ENCODE measurements at places on chromosomes 3 and 15.

GRCh38 chr3:29972320-29972993 lies 633.9 kb upstream of the TGFBR2 start:
- DNase-seq: peak; percentile 3

DNA sequence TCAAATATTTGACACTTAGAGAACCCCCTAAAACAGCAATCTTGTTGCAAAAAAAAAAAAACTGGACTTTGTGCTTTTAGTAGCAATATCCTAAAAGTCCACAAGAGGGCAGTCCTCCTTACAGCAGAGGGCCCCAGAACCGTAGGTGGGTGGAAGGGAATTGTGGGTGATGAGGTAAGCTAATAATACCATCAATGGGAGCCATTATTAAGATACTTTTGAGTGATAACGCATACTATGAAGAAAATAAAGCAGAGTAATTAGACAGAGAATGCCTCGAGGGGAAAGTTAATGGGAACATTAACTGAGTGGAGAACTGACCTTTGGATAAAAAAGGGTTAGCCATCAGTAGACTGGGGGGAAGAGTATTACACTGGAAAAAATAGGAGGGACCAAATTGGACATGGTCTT lies 229.9 kb downstream of the THRB start:
- no peak for DNase-seq

GRCh38 chr15:101315736-101316135 lies 20.7 kb upstream of the SNRPA1 start:
- DNase-seq: no peak

- DNase-seq: no peak
Measured at GRCh38 chr3:58104712-58105111, 96.5 kb downstream of the FLNB start.

GRCh38 chr3:117261983-117262421 lies 552.4 kb downstream of the TUSC7 start:
- DNase-seq: no peak

DNA sequence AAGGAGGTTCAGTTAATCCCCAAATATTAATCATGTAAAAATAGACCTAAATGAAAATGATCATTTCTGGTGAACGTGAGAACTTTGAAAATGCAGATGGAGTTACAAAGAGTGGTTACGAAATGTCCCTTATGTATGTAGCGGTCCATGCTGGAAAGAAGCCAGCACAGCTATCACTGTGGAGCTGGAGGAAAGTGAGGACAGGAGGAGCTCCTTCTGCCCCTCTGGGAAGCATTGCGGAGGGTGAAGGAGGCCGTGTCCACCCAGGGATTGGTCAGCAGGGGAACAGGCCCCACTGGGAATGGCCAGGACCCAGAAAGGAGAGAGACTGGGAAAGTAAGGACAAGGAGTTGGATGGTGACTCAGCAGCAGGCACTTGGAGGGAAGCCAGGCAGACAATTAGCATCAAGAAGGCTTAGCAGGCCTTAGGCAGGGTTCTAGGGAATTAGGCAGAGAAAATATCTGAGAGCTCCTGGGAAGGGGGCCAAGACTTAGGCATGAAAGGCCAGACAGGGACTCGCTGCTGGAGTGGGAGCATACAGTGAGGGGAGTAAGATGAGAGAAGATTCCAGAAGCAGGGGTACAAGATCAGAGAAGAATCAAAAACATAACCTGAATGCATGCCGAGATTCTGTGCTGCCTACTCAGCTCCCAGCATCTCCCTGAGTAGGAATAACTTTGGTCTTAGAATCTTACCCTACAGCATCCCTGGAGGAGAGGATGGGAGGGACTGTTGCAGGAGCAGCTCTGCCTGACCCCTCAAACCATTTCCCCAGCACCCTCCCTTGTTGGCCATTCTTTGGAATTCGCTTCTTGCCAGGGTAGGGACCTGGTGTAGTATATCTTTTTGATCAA lies 171.0 kb upstream of the UMPS start:
- peak; percentile 62 for DNase-seq

DNA sequence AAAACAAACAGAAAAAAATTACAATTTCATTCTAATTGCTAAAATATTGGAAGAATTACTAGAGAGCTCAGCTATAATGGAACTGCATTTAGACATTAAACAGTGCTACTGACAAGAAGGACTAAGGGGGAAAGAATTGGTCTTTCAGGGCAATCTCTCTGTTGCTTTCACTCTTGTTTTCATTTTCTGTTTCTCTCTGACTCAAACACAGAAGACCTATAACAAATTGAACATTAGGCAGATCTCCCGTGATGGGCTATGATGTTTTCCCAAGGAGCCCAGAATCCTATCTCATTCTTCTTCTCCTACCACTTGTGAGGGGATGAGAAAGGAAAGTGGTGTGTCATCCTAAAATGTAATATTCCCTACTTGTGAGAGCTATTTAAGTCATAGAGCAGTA lies 358.0 kb upstream of the TGFBR2 start:
- DNase-seq: no peak

- DNase-seq: no peak
Measured at GRCh38 chr15:69476704-69477473, 24.3 kb downstream of the RPLP1 start.

GRCh38 chr3:58574106-58574505 lies 3.1 kb downstream of the FAM107A start:
- no peak for DNase-seq

GRCh38 chr3:17579289-17580031 lies 163.0 kb downstream of the TBC1D5 start:
- DNase-seq: no peak

- no peak for DNase-seq
Measured at GRCh38 chr3:132723024-132723950, 1.1 kb upstream of the NPHP3 start.

- peak; percentile 34 for DNase-seq
Measured at GRCh38 chr3:50254577-50255250, 14.2 kb upstream of the SEMA3B start.

DNA sequence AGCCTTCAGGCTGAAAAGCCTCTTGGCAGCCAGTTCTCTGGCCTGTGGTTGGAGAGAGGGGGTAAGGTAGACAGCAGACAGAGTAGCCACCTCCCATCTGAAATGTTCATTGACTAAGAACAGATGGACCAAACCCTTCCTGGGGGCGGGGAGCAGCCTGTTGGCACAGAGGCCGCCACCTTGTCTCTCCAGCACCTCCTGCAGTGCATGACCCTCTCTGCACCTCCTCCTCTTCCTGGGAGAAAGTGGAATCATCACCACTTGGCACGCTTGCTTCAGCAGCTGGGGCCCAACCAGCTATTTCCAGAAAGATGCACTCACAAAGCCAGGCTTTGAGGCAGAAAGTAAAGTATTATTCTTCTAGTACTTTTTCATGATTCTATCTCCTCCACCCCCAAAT lies 313.4 kb upstream of the CHRM5 start:
- DNase-seq: no peak

DNA sequence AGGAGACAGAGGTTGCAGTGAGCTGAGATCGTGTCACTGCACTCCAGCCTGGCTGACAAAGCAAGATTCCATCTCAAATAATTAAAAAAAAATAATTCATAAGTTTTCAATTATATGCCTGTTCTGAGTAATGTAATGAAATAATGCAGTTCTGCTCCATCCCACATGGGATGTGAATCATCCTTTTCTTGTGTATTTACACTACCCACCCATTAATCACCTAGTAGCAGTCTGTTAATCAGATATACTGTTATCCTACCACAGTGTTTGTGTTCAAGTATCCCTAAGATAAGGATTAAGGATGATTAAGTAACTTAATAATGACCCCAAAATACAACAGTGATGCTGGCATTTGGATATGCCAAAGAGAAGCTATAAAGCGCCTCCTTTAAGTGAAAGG lies 38.8 kb downstream of the PIGB start:
- DNase-seq: no peak

DNA sequence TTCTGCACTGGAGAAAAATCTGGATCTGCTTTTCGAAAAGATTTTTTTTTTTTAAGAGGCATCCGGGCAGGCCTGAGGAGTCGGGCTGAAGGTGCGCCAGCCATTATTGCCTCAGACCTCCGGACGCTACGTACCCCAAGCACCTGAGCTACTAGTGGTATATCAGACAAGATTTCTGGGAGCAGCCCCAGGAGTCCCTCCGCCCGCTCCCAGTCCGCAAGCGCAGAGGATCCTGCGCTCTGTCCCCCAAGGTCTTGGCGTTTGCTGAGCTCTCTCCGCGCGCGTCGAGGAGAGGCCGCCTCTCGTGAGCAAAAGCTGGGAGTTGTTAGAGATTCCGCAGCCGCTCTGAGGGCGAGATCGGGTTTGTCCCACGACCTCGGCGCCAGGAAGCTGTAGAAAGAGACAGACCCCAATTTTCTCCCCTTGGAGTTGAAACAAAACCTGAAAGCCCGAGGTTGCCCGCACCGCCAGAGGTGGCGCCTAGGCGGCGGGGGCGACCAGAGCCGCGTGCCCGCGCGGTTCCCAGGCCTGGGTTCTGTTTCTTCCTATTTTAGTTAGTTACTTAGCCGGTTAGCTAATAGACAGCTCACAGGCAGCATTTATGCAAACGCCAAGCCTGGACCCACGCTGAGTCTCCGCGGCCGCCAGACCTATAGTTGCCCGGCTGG lies 72.5 kb upstream of the POLG start:
- DNase-seq: no peak

DNA sequence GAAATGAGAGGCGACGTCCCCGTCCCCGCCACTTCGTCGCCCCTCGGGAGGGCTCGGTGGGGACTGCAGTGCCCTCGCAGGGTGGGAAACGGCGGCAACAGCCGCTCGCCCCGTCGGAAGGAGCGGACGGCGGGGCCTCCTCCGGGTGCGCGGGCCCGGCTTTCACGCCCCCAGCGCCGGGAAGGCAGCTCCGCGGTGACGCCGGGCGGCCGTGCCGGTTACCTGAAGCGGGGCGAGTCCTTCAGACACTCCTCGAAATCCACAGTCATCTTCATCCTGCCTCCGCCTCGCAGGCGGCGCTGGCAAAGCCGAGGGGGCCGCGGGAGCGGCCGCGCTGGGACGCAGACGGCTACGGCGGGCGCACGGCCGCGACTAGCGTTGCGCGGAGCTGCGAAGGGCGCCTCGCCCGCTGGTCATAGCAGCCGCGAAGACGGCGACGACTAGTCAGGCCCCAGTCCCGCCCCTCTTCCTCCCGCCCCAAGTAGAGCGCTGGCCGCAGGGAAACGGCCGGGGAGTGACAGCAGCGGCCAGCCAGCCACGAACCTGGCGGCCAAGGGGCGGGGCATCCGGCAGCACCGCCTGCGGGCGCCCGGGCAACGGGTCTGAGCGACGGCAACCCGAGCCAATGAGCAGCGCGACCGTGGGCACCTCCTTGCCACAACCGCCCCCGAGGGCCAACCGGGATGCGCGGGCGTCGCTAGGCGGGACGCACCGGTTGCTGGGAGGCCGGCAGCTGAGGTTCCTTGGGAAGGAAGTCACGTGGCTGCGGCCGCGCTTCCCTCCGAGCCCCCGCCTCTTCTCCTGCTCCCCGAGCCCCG lies at the start of gene ACAP2:
Gene ACAP2, minus strand, starts transcription at position 448 of the 818 bp plus-strand sequence. Its CDS starts 173 bp downstream, at position 275.
- peak; percentile 100 for DNase-seq

DNA sequence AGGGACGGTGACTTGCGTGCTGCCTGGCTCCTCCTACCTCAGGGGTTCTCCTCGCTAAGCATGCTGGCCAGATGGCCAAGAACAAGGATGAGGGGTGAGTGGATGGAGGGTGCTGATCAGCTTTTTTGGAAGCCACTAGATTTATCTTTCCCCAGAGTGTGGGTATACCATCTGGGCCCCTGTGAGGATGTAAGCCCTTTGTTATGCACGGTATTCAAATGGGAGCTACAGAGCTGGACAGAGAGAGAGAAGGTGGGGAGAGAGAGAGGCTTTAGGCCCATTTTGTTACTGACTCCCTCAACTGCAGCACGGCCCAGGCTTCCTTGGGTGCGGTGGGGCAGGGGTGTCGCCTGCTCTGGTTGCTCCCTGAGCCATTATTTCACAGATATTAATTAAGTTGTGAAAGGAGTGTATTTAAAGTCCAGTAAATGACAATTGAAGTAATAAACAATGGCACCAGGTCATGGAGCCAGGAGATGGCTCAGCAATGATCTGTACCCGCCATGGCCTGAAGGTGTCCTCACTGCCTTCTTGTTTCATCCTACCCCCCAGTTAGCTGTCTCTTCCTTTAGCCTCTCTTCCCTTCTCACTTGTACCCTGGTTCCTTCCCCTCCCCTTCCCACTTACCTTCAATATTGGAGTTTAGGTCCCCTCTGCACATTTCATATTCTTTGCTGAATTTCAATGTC lies 158.0 kb downstream of the CLSTN2 start:
- no peak for DNase-seq

DNA sequence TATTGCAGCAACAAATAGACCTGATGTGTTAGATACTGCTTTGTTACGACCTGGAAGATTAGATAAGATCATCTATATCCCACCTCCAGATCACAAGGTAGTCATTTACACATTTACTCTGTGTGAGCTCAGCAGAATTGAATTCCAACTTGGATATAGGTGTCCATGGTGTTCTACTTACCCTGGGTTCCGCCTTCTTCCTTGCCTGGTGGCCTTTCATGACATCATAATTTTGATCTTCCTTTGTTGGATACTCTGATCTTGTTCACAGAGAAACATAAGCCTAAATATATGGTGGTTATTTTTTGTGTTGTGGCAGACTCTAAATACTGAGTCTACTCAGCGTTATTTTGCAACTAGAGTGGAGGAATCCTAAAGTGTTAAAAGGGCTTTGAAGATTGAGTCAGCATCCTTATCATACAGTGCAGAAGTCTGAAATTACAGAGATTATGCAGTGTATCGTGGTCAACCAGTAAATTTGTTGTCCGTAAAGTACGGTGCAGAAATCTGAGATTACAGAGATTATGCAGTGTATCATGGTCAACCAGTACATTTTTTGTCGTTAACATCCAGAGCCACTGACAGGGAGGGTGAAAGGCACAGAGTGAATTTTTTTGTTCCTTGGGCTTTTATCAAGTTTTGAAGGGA lies 39.1 kb upstream of the GATM start:
- DNase-seq: no peak

DNA sequence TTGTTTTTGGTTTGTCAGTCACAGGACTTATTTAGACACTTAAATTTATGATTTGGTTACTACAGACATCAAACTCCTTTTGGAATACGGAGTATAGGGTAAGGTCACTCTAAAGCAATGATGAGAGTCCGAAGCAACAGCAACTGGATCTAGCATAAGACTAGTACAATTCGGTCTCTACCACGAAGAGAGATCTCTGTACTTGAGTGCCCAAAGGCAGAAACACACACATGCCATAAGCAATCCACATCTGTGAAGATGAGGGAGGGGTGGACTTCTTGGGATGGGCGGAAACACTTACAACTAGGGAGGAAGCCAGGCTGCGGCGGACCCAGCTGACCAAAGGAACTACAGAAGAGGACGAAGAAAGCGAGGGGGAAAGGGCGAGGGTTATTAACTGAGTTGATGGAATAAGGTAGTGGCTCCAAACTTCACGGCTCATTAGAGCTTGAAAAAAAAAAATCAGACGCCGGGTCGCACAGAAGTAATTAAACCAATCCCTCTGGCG lies 595 bp downstream of the DPH6 start:
- DNase-seq: no peak

DNA sequence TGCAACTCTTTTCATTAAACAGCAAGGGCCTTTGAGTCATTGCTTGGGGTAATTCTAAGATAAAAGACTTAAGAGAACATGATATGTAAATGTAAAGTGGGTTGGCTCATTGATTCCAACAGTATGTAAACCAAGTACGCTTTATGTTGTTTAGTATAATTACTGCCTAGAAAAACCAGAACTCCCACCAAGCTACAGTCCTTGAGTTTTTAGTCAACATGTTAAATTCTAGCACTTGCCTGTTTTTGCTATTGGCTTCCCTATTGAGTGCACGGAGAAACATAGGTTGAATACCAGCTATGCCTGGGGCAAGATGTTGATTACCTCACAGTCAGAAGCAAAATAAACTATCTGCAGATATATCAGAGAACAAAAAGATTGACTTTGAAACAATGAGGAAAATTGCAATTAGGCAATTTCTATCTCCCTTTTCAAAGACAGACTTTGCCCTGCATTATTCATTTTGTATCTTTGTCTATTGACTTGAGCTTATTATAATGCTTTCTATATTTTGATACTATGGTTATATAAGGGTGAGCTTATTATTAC lies 179.3 kb downstream of the ZPLD1 start:
- DNase-seq: no peak

Data from G401 (cell line).